ENCODE measurements at places on chromosomes 4 and X. TPM values are rescaled to one million over a fixed set of nuclear protein-coding genes. Genes with fewer than 3 reads are reported as not detected.

DNA sequence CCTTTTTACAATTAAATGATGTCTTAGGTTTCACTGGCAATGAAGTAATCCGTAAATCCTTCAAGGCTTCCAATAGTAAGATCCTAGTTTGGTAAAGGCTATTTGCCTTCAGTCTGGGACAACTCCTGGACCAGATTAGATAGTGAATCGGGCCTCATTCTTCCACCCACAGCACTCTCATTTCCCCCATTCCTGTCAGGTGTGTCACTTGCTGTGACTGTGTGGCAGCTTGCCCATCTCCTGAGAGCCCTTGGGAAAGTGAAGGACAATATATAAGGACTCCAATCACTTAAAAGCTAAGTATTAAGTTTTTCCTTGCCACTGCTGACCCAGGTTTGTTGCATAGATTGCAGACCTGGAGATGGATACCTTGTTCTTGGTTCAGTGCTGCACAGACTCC lies 3.3 kb upstream of the GASK1B start:
- no peaks in the 10 kb centered on the region for H3K27me3 ChIP-seq
- no peak overlapping the region for H3K4me3 ChIP-seq
- H3K27ac ChIP-seq, result peak overlapping the region; percentile 31
- peaks cover 27% of the 10 kb centered on the region for H3K4me1 ChIP-seq

DNA sequence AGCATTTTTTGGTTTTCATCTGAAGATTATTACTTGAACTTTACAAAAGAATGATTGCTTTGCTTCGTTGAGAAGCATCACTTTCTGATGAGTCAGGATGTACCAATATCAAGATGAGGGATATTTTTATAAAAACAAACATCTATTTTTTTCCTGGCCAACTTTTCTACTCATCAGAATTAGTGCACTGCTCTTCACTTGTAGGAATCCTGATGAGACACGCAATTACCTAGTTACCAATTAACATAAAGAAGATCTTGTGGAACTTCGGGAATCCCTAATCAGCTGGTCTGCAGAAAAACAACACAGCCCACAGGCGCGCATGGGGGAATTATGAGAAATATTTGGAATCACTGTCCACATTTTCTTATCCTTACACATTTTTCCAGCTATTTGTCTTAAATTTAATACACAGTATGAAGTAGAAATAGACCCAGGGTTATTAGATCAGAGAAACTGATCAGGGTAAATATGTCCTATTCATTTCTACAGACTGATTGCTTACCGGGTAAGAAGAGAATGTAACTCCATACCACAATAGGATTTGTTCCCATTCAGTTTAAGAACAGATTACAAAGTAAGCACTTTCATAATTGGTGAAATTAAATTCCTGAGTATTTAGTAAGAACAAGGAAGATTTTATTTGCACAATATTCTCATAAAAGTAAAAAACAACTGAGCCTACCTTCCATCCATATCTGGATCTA lies 50.9 kb downstream of the MFAP3L start:
- H3K27ac ChIP-seq, result no peak overlapping the region
- no peaks in the 10 kb centered on the region for H3K36me3 ChIP-seq
- DNase-seq, result no peak
- H3K4me1 ChIP-seq, result no peaks in the 10 kb centered on the region
- no peaks in the 10 kb centered on the region for H3K27me3 ChIP-seq

GRCh38 chrX:63934160-63934559 lies 149.1 kb upstream of the ARHGEF9 start:
- no peak overlapping the region for H3K27ac ChIP-seq
- H3K36me3 ChIP-seq, result no peaks in the 10 kb centered on the region
- no peak for DNase-seq
- no peaks in the 10 kb centered on the region for H3K27me3 ChIP-seq
- H3K4me1 ChIP-seq, result no peaks in the 10 kb centered on the region

DNA sequence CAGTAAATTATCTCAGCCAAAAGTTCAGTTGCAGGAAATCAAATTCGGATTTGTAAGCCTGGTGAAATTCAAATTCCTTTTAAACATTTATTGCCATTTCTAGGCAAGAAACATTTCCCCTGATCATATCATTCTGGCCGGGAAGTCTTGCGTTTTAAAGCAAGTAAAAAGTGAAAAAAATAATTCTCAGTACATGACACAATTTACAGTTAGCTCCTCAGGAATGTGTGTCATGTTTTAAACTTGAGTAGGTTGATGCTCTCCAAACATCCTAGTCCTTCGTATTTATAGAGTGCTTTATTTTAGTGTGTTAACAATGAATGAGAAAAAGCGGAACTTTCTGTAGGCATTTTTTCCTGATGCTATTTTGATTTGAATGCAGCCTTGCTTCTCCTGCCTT lies 158.3 kb upstream of the SCML1 start:
- H3K36me3 ChIP-seq, result no peaks in the 10 kb centered on the region
- H3K4me1 ChIP-seq, result no peaks in the 10 kb centered on the region
- H3K27me3 ChIP-seq, result no peaks in the 10 kb centered on the region
- H3K27ac ChIP-seq, result no peak overlapping the region
- H3K4me3 ChIP-seq, result no peak overlapping the region

DNA sequence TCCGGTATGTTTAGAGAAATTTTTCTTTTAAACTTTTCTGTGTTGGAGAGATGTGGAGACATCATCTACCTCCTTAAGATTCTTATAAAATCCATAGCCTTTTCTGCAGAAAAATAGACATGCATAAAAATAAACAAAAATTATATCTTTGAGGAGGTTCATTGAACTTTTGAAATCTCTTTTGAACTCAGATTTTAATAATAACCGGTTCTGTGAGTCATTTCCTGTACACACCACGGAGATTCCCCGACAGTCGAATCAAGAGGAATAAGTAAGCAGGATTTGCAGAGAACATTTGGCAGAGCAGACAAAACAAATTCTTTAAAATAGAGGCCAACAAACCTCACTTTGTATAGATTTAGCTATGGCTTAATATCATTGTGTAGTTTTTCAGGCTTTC lies 918.7 kb upstream of the POU3F4 start:
- H3K4me1 ChIP-seq, result no peaks in the 10 kb centered on the region
- DNase-seq, result no peak
- H3K27ac ChIP-seq, result no peak overlapping the region
- no peaks in the 10 kb centered on the region for H3K27me3 ChIP-seq

- no peaks in the 10 kb centered on the region for H3K27me3 ChIP-seq
- H3K27ac ChIP-seq, result no peak overlapping the region
- no peaks in the 10 kb centered on the region for H3K36me3 ChIP-seq
- H3K4me1 ChIP-seq, result peaks cover 11% of the 10 kb centered on the region
Observed at GRCh38 chr4:153265306-153266047, 61.2 kb downstream of the TRIM2 start.

DNA sequence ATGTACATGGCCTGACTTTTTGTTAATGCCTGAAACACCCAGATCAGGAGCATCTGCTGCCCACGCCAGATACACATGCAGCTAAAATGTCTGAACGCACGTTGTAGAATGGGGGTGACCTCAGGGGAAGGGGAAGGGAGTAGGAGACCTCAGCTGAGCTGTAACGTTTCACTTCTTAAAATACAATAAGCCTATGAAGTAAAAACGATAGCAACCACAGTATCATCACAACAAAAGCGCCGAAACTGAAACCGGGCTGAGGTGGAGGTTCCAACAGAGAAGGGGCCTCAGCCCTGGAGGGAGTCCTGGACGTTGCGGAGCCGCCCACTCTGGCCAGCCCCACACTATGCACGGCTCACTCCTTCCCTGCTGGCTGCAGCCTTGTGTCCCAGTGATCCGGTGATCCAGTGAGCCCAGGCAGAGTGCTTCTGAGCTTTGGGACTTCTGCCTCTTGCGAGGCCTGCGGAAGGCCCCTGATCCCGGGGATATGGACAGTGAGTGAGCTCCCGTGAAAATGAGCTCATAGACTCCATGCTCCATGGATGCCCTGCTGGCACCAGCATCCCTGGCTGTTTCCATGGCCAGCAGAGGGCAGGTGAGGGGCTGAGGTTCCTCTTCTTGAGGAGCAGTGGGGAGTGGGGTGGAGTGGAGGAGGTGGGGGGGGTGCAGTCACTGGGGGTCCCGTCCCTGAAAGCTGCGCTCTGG lies 52.0 kb downstream of the HMX1 start:
- H3K36me3 ChIP-seq, result no peaks in the 10 kb centered on the region
- DNase-seq, result no peak
- H3K27me3 ChIP-seq, result peaks cover 18% of the 10 kb centered on the region
- H3K27ac ChIP-seq, result no peak overlapping the region
- no peaks in the 10 kb centered on the region for H3K4me1 ChIP-seq

DNA sequence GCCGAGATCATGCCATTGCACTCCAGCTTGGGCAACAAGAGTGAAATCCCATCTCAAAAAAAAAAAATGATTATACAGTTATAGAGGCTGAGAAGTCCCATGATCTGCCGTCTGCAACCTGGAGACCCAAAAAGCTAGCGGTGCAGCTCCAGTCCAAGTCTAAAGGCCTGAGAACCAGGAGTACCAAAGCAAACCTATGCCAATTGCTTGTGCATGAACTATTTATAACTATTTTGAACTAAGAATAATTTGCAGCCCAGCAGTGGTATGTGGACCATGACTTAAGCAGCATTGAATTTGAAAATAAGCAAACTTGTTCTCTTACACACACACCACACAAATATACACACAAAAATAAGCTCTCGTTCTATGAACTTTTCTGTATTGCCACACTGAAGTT lies 51.8 kb downstream of the TASL start:
- no peak overlapping the region for H3K4me3 ChIP-seq
- no peaks in the 10 kb centered on the region for H3K4me1 ChIP-seq
- H3K36me3 ChIP-seq, result no peaks in the 10 kb centered on the region
- no peaks in the 10 kb centered on the region for H3K27me3 ChIP-seq
- no peak for DNase-seq
- H3K27ac ChIP-seq, result no peak overlapping the region

GRCh38 chr4:46392421-46392820 lies 2.5 kb upstream of the GABRA2 start:
- H3K4me3 ChIP-seq, result no peak overlapping the region
- H3K36me3 ChIP-seq, result no peaks in the 10 kb centered on the region
- no peak overlapping the region for H3K27ac ChIP-seq
- H3K4me1 ChIP-seq, result peaks cover 4% of the 10 kb centered on the region
- DNase-seq, result no peak
- H3K27me3 ChIP-seq, result peaks cover 24% of the 10 kb centered on the region

DNA sequence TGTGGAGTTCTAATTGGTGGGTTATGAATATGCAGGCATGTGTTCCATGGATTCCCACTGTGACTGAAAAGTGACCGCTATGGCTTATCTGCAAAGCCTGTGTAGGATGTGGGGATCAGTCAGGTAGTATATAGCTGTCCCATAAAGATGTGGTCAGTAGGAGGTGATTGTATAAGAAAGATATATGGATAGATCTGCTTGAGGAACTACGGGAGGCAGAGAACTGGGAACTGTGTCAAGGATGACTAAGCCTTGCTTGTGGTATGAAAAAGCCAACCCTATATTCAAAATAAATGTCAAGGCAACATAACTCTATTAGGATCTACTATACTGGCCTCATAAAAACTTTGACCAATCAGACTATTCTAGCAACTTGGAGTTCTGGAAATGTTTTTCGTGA lies 185.2 kb downstream of the KLHL4 start:
- H3K27me3 ChIP-seq, result no peaks in the 10 kb centered on the region
- H3K4me3 ChIP-seq, result no peak overlapping the region
- no peaks in the 10 kb centered on the region for H3K4me1 ChIP-seq

GRCh38 chr4:38157592-38157991 lies 197.4 kb downstream of the PTTG2 start:
- no peaks in the 10 kb centered on the region for H3K27me3 ChIP-seq
- H3K4me1 ChIP-seq, result peaks cover 49% of the 10 kb centered on the region

DNA sequence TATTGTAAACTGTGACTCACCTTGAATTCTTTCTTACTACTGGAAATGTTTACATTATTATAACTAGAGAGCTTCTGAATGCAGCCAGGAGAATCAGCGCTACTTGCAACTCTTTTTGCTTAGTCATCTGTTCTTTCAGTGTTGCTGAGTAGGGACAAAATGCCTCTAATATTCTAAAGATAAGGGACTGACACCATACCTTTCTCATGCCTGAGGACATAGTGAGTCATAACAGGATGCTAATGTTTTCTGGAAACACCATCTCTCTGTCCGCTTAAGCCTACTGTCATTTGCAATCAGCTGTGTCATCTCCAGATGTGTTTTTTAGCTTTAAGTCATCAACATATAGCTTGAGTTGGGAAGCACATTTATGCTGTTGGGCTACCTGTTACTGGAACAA lies 108.3 kb downstream of the QRFPR start:
- DNase-seq, result no peak
- H3K4me3 ChIP-seq, result no peak overlapping the region
- H3K27ac ChIP-seq, result no peak overlapping the region
- no peaks in the 10 kb centered on the region for H3K4me1 ChIP-seq

GRCh38 chr4:164482758-164483157 lies 271.2 kb upstream of the SMIM31 start:
- H3K27me3 ChIP-seq, result no peaks in the 10 kb centered on the region
- H3K4me3 ChIP-seq, result no peak overlapping the region
- no peaks in the 10 kb centered on the region for H3K4me1 ChIP-seq
- H3K36me3 ChIP-seq, result no peaks in the 10 kb centered on the region
- no peak overlapping the region for H3K27ac ChIP-seq
- DNase-seq, result no peak

- no peak for DNase-seq
- H3K4me1 ChIP-seq, result no peaks in the 10 kb centered on the region
- H3K36me3 ChIP-seq, result no peaks in the 10 kb centered on the region
- no peaks in the 10 kb centered on the region for H3K27me3 ChIP-seq
- no peak overlapping the region for H3K4me3 ChIP-seq
Observed at GRCh38 chr4:120940547-120940946, 18.0 kb upstream of the PRDM5 start.

- no peaks in the 10 kb centered on the region for H3K27me3 ChIP-seq
- no peak overlapping the region for H3K4me3 ChIP-seq
- no peak for DNase-seq
- H3K36me3 ChIP-seq, result no peaks in the 10 kb centered on the region
- H3K4me1 ChIP-seq, result no peaks in the 10 kb centered on the region
Observed at GRCh38 chr4:160819791-160820190, 1344.0 kb downstream of the FSTL5 start.

GRCh38 chrX:133185119-133185518 lies 33.0 kb downstream of the TFDP3 start:
- H3K27me3 ChIP-seq, result no peaks in the 10 kb centered on the region
- no peaks in the 10 kb centered on the region for H3K4me1 ChIP-seq
- DNase-seq, result no peak
- no peak overlapping the region for H3K4me3 ChIP-seq
- H3K36me3 ChIP-seq, result no peaks in the 10 kb centered on the region
- no peak overlapping the region for H3K27ac ChIP-seq

DNA sequence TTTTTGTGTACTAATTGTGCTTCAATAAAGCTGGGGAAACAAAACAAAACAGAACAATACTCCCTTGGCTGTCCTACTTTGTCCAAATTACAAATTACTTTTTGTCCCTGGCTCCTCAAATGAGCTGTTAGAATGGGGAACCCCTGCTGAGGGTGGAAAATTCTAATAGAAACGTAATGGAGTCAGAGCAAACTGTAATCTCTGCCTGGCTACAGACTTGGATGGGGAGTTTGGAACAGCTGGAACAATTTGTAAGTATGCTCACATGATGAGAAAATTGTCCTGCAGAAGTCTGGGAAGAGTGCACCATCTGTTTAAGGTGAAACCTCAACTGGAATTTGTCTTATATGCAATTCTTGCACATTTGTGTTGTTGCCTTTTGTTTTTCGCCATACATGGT lies 364.4 kb upstream of the CLNK start:
- no peaks in the 10 kb centered on the region for H3K27me3 ChIP-seq
- H3K4me3 ChIP-seq, result no peak overlapping the region
- DNase-seq, result no peak

GRCh38 chr4:89640620-89641366 lies 196.2 kb downstream of the SNCA start:
- H3K27ac ChIP-seq, result no peak overlapping the region
- H3K4me3 ChIP-seq, result no peak overlapping the region
- H3K27me3 ChIP-seq, result no peaks in the 10 kb centered on the region
- peak; percentile 45 for DNase-seq
- no peaks in the 10 kb centered on the region for H3K36me3 ChIP-seq

The MAOB gene
- total RNA-seq, result 23.4 TPM

The DOK7 gene
- 4.0 TPM for total RNA-seq

The SLC7A11 gene
- 3.2 TPM for total RNA-seq

The MAPK10 gene
- total RNA-seq, result 30.7 TPM

The NUDT6 gene
- 5.3 TPM for total RNA-seq

The CT45A2 gene
- total RNA-seq, result not detected
